Suppressor macrophage treated with lipopolysaccharide for 4 hours (primary cell): ENCODE measurements at places on chromosomes 5 and 9.

DNA sequence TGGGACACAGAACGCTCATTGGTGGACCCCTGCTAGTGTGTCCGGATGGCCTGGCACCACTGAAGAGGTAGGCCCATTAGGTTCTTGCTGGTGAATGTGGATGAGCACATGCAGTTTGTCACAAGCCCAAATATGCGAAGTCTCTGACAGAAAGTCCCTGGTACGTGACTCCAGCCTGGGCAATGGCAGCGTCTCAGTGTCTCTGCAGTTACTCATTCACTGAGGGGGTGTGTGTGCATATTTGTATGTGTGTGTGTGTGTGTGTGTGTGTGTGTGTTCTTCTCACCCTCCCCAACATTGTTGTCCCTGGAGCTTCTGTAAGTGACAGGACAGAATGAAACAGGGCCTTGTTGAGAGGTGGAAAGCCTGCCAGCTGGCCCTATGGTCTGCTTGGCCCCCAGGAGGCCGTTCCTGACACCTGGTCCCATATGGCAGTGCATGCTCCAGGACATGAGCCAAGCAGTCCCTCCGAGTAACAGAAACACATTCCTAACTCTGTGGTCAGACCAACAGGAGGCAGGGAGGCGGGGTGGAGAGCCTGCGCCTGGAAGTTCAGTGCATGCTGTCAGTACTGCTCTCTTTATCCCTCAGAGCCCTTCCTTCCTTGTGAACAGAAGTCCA is 169.9 kb downstream of the SLC28A3 start:
- DNase-seq = no peak

DNA sequence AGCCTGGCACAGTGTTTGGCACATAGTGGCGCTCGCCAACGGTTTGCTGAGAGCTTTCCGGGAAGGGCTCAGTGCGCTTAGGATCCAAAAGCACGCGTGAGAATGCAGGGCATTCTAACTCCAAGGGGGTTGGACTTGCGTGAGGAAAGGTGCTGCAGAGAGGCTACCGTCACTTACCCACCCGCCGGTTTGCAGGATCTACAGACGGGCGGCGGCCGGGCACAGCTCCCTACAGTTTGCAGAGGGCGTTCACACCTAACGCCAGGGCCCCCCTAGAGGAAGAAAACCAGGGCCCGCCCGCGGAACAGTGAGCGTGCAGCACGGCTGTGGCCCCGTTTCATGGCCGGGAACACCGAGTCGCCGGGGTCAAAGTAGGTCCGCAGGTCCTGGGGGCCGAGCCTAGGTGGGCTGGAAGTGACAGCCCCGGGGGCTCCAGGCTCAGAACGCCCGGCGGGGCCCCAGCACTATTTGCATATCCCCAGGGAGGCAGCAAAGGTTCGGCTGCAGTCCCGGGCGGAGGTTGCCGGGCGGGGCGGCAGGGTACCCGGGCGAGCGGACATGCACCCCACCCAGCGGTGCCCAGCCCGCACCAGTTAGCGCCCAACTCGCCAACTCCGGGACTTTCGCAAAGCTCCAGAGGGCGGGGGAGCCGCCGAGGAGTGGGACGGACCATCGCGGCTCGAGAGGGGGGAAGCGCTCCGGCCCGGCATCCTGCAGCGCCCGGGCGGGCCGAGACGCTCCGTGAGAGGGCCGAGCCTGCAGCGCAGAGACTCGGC is 526 bp upstream of the GALNT10 start:
- peak; percentile 90 for DNase-seq

- no peak for DNase-seq
Observed at GRCh38 chr5:76714751-76715485, 1.0 kb upstream of the F2R start.

DNA sequence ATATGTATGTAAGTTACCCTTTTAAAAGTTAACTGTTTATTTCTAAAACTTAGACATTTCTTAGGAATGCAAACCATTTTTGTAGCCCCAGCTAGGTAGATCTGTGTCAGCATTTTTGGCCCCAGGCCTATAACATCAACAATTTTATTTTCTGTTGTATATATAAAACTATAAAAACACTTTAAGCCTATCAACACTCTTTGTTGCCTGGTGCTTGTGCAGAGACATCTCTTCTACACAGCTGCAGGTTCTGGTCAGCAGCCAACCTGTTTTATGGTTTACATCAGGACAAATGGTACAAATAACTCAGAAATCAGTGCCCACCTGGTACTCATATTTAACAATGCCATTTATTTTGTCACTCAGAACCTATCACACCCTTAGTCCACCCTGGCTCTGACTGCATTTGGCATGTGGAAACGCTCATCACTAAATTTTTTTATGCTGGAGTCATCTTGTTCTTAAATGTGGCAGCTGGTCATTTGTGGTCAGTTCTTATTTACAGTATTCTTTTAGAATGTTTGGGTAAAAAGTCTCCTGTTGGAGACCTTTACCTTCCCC is 173.4 kb downstream of the DNAH5 start:
- DNase-seq = no peak

GRCh38 chr5:179307013-179307800 is 38.1 kb downstream of the ADAMTS2 start:
- no peak for DNase-seq

GRCh38 chr5:174589599-174589998 is 134.8 kb upstream of the MSX2 start:
- DNase-seq = no peak

DNA sequence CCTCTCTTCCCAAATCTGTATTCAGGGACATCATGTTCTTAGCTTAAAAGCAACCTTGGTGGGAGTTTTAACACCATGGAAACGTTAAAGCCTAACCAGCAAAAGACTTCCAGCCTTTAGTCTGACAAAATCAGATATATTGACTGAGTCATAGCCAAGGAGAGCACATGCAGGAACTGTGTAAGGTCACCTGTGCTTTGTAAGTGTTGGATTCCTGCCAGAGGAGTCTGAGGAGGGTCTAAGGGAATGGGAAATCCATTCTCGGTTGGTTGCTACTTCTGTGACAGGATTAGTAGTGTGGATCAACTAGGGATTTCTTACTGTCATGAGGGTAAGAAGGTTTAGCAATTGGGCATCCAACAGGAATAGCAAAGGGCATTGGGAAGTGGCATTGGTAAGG is 142.0 kb upstream of the CHD1 start:
- DNase-seq = no peak

GRCh38 chr5:135129307-135129706 is 95.3 kb upstream of the PITX1 start:
- no peak for DNase-seq

GRCh38 chr9:121369595-121370265 is at the start of gene STOM:
Gene STOM, minus strand, starts transcription at chr9:121370250. Its CDS starts 63 bp downstream, at chr9:121370187.
- peak; percentile 79 for DNase-seq
